Naive thymus-derived CD8-positive, alpha-beta T cell (primary cell): ENCODE measurements at places on chromosomes 2 and 18. TPM values are rescaled to one million over a fixed set of nuclear protein-coding genes. Genes with fewer than 3 reads are reported as not detected.
A peak's percentile ranks its signal among the peaks of the same experiment; 100 is the strongest.

The UGT1A3 gene
- total RNA-seq, result not detected

The ALK gene
- total RNA-seq, result not detected

The MATN3 gene
- not detected for total RNA-seq

The SANBR gene
- total RNA-seq, result 3.3 TPM

The LRATD1 gene
- total RNA-seq, result not detected

The CYTIP gene
- 341 TPM for total RNA-seq

The SULT1C4 gene
- not detected for total RNA-seq

The TRAK2 gene
- 36.5 TPM for total RNA-seq

The UGT1A1 gene
- not detected for total RNA-seq

DNA sequence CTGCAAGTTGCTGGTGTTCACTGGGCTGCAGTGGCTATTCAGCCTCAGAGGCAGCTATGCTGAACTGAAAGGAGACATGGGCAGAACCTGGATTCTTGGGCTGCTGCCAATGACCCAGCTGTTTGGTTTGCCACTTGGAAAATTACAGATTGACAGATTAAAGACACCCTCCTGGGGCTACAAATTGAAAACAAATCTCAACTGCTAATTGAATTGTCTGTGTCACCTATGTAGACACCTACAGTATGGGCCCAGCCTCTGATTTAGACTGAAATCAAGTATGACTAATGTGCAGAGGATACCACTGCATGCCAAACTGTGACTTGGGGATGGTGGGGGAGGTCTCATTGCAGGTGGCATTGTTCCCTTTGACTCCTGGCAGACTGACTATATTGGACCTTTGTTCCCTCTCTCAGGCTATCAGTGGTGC, 42.8 kb downstream of the ITSN2 start:
- no peak for DNase-seq

GRCh38 chr2:226758921-226759640, 40.5 kb downstream of the IRS1 start:
- DNase-seq, result no peak

- no peak for DNase-seq
Observed at GRCh38 chr2:219512524-219513216, 1.6 kb upstream of the ASIC4 start.

- DNase-seq, result no peak
Observed at GRCh38 chr2:33134086-33134771, 187.5 kb downstream of the LTBP1 start.

DNA sequence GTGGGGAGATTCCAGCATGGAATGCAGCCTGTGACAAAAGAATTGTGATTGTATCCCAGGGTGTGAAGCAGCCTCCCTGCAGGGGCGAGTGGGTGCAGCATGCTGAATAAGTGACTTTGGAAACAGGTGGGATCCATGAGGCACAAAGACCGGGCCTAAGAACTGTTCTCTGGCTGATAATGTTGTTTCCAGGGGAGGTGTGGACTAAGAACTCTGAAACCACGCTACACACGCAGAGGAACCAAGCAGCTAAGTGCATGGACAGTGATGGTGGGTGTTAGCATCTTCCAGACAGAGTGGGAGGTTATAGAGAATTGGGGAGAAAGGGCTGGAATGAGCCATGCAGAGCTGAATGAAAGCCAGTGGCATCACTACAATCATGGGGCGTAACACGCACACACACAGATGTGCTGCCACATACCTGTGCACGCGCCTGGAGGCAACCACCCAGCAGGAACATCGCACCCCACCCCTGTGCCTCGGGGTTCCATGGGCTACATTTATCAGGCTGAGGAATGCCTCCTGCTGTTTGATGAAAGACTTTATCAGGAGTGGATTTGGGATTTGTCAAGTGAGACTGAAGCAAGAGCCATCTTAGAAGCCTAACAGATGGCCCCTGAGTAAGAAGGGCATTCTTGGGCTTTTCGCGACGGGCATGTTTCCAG, 424.5 kb upstream of the SALL3 start:
- no peak for DNase-seq

GRCh38 chr2:101408925-101409324, 21.6 kb upstream of the CREG2 start:
- no peak for DNase-seq

DNA sequence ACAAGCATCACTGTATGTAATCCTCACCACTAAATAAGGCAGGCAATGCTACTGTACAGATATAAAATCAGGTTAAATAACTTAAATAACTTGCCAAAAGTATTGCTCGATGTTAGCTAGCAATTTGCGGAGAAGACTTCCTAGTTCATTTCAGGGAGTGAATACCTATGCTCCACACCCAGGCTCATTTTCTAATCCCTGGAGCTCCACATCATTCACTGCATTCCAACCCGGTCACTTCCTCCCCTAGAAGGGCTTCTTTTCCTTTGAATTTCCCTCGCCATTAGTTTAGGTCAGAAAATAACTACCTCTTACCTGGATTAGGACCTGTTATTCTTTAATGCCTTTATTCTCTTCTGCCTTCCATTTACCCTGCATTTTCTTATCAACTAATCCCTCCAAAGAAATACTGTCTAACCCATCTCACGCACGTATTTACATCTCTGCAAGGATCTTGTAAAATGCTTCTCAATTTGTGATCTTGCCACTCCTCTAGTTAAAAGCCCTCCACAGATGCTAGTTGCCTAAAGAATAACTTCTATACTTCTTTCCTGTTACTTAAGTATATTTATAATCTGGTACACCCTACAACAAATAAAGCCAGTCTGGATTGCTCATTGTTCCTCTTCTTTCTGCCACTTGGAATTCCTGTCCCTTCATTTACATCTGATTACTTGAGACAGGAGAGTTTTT, 599.8 kb downstream of the NRXN1 start:
- DNase-seq, result no peak

GRCh38 chr2:68885074-68885810, 14.0 kb upstream of the BMP10 start:
- no peak for DNase-seq

GRCh38 chr2:158024288-158024898, 77.3 kb upstream of the UPP2 start:
- peak; percentile 37 for DNase-seq

DNA sequence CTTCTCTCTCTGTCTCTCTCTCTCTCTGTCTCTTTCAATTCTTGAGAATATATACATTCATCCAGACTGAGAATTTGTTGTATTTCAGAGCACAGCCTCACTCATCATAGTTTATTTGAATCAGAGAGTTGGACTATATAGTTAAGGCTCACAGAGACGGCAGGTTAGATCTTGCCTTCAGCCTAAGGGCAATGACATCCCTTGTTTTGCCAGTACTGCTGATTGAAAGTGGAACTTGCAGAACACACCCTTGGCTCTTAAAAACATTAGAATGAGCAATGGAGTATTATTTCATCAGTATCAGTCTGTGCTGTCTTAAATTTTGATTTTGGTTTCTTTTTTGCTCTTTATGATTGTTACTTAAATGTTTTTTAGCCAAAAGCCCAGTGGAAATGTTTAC, 62.0 kb upstream of the DSG1 start:
- no peak for DNase-seq

GRCh38 chr18:2412281-2412680, 159.0 kb downstream of the METTL4 start:
- no peak for DNase-seq

GRCh38 chr2:234289834-234290590, 206.9 kb downstream of the ARL4C start:
- no peak for DNase-seq

GRCh38 chr18:45202061-45202460, 413.2 kb upstream of the SLC14A2 start:
- no peak for DNase-seq

DNA sequence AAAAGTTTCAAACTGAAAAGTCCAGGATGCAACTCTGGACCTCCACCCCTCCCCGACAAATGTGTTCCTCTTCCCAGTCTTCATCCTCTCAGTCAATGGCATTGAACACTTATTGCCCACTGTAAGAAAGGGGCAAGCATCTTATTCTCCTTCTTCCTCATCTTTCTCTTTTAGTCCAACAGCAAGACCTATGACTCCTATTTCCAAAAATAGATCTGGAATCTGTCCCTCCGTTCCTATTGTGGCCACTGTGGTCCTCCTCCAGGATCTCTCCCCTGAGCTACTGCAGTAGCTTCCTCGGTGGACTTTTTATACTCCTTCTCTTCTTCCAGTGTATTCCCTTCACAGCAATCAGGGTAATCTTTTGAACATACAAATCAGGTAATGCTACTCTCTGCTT, 28.0 kb upstream of the ARHGAP25 start:
- DNase-seq, result no peak

DNA sequence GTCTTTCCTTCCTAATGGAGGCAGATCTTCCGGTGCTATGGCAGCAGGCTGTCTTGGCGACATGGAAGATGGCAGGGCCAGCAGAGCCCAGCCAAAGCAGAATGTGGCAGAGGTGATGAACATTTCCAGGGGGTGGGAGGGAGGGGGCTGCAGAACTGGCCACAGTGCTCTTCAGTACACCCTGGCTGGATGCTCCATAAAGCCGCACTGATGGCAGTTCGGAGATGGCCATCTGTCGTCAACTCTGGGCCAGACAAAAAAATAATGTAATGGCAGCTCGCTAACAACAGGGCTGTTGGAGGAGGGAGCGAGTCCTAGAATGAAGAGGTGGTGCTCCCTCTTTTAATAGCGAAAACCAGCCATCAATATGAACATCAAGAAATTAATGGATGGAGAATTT, 271.0 kb downstream of the ZNF521 start:
- no peak for DNase-seq

GRCh38 chr2:79622508-79622907, 109.7 kb downstream of the CTNNA2 start:
- DNase-seq, result no peak
